SHP77 treated with DMSO at 0.1 percent for 48 hours (cell line): ENCODE measurements at places on chromosomes 5 and 9.

DNA sequence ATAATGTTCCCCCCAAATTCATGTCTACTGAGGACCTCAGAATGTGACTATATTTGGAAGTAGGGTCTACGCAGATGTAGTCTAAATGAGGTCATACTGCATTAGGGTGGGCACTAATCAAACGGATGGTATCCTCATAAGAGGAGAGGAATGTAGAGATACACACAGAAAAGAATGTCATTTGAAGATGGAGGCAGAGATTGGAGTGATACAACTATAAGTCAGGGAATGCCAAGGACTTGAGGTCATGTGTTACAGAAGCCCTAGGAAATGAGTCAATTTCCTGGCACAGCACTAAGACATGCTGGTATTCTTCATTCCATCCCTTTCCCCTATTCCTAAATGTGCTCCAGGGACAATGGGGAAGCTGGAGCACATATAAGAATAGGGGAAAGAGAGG is 758 bp upstream of the PDCD1LG2 start:
- DNase-seq = no peak

DNA sequence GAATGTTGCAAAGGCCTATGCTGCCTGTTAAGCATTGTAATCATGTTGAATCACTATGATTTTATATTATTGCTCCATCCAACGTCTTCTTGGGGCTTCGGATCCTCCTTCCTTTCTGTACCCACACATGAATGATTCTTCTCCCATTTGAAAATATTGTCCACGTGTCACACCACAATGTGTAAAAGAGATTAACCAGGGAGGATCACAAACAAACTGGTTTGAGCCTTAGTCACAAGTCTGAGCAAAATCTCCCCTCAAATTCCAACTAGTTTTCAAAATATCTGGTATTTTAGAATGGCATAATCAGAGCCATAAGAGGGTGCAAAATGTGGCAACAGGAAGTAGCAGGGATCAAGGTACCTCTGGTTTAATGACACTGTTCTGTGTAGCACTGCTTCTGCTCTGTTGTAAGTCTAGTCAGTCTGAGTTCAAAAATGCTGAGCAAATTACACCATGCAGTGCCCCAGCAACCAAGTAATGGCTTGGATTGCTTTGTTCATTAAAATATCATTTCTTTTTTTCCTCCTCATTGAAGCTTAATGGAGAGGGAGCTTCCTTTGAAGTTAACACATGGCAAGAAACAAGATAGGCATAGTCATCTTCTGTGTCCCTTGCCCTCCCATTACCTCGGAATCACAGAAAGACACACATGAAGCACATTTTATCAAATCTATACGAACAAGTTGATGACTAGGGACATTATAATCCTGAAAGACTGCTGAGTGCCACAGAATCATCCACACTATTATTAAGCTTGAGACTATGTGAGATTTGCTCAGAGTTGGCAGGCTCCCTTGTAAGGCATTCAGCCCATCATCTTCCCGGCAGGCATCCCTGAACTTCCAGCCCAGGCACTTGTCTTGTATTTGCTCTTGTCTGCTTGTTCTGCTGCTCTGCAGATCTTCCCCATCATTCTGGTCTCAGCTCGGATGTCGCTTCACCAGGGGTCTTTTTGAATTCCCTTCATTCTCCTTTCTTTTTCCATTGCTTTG is 102.0 kb upstream of the PRLR start:
- no peak for DNase-seq

DNA sequence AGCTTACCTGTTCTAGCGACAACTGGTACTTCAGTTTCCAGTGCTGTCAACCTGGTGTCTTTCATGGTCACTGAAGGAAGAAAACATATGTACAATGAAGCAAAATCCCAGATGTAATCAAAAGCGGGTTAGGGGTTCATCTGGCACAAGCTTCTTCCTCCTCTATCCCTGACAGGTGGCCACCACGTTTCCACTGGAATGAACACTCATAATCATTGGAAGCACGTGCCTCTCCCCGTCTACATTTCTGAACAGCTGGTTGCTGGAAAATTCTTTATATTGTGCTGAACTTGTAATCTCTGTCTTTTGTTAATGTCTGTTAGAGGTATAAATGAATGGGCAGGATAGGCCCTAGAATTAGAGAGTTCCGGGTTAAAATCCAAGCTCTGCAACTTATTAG is 9.4 kb downstream of the TSC1 start:
- no peak for DNase-seq

DNA sequence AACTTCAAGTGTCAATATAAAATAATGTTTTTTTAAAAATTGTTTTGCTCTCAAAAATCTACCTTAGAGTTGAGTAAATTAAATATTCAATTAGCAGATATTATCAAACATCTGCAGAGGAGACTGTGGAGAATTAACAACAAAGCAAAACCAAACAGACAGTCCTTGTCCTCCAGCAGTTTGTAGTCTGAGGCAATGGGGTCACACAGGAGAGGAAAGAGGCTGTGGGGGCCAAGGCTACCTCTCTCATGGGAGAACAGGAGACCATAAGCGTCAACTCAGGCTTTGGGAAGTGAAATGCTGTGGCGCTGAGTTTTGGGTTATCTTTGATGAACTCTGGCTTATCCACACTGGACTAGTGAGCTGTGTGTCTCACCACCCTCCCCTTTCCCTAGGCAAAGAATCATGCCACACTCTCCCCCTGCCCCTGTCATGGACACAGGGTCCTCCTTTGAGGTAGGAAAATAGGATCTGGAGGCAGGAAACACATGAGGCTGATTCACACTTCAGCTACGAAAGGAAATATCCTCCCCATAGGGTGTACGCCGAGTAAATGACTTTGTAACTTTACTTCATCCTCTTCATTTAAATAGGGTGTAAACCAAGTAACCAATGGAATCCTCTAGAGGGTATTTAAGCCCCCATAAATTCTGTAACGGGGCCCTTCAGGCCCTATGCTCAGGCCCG is 152.7 kb downstream of the FSTL4 start:
- no peak for DNase-seq

- no peak for DNase-seq
Observed at GRCh38 chr5:82356021-82356420, 77.9 kb upstream of the RPS23 start.

GRCh38 chr9:85212887-85213286 is 528.9 kb downstream of the AGTPBP1 start:
- no peak for DNase-seq

DNA sequence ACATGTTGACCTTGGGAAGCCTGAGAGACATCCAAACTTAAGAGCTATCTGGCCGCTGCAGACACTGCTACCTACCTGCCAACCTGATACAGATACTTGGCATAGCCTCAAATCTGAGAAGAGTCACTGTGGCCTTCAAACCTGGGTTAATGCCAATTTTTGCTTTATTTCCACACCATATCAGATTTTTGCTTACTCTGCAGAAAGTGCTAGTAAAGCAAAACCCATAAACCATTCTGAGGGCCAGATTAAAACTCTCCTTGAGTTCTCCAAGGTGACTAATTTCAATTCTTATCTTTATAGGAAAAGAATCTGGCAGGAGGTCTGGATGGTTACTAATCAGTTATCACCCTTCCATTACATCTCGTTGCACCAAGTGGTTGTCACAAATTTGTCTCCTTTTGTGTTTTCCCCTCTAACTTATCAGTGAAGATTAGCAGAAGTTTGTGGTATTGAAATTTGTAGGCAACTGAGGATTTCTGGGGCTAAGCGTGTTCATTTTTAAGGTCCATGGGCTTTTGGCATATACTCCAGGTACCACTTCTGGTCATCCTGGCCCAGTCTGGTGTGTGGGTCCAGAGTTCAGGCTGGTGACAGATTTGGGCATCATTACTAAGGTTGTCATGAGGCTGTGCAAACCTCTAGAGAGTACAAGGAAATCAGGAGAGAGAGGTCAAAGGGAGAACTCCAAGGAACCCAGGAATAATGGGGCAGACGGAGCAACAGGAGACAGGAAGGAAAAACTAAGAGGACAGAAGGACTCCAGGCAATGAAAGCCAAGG is 177.9 kb downstream of the TSSK1B start:
- DNase-seq = no peak

DNA sequence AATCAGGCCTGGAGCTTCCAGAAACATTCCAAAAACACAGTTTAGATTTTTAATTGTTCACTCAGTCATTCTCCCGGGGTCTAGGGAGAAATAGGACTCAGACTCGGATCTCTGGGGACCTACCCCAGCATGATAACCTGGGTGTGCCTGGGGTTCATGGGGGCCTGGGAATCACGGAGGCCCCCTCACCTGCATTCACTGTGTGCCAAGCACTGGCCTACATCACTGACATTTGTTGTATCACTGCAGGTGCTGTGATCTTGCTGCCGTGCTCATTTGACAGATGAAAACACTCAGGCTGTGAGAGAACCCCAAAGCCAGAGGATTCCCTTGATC is 22.8 kb upstream of the ZBTB43 start:
- DNase-seq = no peak

GRCh38 chr5:138569782-138570181 is 5.4 kb downstream of the HSPA9 start:
- no peak for DNase-seq

DNA sequence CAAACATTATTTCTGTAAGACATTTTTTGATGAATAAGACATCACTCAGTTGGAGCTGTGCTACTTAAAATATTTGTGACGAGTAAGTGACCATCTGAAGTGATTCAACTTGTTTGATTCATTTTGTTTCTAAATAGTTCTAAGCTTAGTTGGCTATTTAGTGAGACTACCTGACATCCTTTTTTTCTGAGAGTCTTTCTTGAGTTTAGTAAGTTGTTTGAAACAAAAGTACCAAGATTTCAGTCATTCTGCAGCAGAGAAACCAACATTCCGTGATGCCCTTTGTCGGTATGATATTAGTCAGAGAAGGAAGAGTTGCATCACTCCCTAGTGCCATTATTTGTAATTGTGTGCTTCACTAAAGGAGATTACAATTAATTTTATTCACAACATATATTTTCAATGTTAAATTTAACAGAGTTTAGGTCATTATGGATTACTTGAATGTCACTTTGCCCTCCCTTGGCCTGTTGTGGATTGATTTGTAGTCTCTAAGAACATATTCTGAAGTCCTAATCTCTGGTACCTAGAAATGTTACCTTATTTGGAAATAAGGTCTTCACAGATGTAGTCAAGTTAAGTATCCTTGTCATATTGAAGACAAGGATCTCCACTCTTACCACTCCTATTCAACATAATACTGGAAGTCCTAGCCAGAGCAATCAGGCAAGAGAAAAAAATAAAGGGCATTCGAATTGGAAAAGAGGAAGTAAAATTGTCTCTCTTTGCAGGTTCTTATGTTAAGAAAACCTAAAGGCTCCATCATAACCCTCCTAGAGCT is 212.2 kb downstream of the PCSK1 start:
- no peak for DNase-seq

GRCh38 chr9:14278291-14278721 is 35.6 kb downstream of the NFIB start:
- DNase-seq = no peak

DNA sequence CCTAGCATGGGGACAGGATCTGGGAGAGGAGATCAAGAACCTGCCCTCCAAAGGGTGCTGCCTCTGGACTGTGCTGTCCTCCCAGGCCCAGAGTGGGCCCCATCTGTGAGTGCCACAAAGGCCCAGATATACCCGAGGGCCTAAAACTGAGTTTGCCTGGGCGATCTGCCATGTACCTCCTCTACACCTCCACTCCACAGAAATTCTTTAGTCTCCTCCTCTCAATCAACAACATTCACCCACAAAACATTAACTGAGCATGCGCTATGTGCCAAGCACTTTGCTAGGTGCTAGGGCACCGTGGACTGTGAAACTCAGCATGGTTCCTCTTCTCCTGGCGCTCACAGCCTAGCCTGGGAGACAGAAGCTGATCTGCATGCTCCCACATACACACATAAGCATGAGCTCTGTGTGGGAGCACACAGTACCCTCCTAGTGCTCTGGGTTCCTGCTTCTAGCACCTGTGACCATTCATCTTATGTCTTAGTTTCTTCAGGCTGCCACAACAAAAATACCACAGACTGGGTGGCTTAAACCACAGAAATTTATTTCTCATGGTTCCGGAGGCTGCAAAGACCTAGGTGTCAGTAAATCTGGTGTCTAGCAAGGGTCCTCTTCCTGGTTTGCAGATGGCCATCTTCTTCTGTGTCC is 82.0 kb upstream of the FSTL4 start:
- DNase-seq = no peak

GRCh38 chr9:132975961-132976360 is 2.5 kb upstream of the GFI1B start:
- no peak for DNase-seq

- DNase-seq = no peak
Observed at GRCh38 chr5:77329664-77330430, 119.4 kb downstream of the PDE8B start.

- DNase-seq = no peak
Observed at GRCh38 chr9:135216791-135217441, 129.4 kb downstream of the OLFM1 start.
